Small intestine (tissue), 16 donors: ENCODE measurements at places on chromosomes 7 and 10. TPM values are rescaled to one million over a fixed set of nuclear protein-coding genes. Genes with fewer than 3 reads are reported as not detected.

- peaks cover 2% of the 10 kb centered on the region for H3K4me1 ChIP-seq
- no peak overlapping the region for H3K4me3 ChIP-seq
- peaks cover 10% of the 10 kb centered on the region for H3K36me3 ChIP-seq
- no peaks in the 10 kb centered on the region for H3K27me3 ChIP-seq
- no peak for DNase-seq
Measured at GRCh38 chr10:87550741-87551140, 46.0 kb downstream of the MINPP1 start.

DNA sequence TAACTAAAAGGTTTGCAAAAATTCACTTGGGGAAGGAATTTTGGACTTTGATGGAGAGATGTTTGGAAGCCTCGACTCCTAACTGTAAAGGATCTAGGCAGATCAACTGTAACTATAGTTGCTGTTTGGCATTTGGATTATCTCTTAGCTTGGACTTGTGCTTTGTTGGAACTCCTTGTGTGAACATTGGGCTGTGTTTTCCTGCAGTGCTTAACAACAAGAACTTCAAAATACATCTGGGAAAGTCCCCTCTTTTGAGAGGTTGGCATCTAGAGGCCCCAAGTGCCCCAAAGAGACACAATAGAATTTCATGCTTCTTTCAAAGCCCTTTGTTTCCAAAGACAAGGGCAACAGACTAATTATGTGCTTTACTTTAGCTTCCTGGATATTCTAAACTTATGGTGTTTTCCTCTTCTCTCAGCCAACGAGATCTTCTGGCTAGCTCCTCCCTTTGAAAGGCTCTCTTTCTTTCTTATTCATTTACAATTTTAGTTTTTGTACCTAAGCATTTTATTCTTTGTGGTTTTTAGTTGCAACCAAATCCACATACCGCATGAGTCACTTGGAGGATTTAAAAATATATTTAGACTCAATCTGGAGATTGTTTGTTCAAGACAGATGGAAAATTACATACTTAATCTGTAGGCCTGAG, 11.6 kb downstream of the ABCA13 start:
- DNase-seq: no peak
- no peak overlapping the region for H3K27ac ChIP-seq
- H3K4me3 ChIP-seq: no peak overlapping the region
- no peaks in the 10 kb centered on the region for H3K27me3 ChIP-seq

- peak; percentile 43 for DNase-seq
- no peaks in the 10 kb centered on the region for H3K4me1 ChIP-seq
- no peak overlapping the region for H3K4me3 ChIP-seq
- H3K36me3 ChIP-seq: no peaks in the 10 kb centered on the region
- H3K27me3 ChIP-seq: no peaks in the 10 kb centered on the region
- H3K27ac ChIP-seq: no peak overlapping the region
Measured at GRCh38 chr7:11228515-11228914, 254.8 kb downstream of the PHF14 start.

- no peaks in the 10 kb centered on the region for H3K4me1 ChIP-seq
- H3K36me3 ChIP-seq: no peaks in the 10 kb centered on the region
- DNase-seq: peak; percentile 68
- H3K27me3 ChIP-seq: no peaks in the 10 kb centered on the region
- no peak overlapping the region for H3K4me3 ChIP-seq
- no peak overlapping the region for H3K27ac ChIP-seq
Measured at GRCh38 chr10:47047577-47048525, 136.6 kb downstream of the PTPN20 start.

- no peak overlapping the region for H3K4me3 ChIP-seq
- peak; percentile 20 for DNase-seq
- no peaks in the 10 kb centered on the region for H3K27me3 ChIP-seq
- no peak overlapping the region for H3K27ac ChIP-seq
- H3K4me1 ChIP-seq: no peaks in the 10 kb centered on the region
Measured at GRCh38 chr10:77974396-77975074, 48.0 kb upstream of the DLG5 start.

DNMBP gene
- polyA plus RNA-seq: 34.2 TPM

UCN3 gene
- 3.8 TPM for polyA plus RNA-seq

SPDYE1 gene
- not detected for polyA plus RNA-seq

TMEM225B gene
- polyA plus RNA-seq: not detected
